ENCODE measurements at places on chromosomes 4 and X.

DNA sequence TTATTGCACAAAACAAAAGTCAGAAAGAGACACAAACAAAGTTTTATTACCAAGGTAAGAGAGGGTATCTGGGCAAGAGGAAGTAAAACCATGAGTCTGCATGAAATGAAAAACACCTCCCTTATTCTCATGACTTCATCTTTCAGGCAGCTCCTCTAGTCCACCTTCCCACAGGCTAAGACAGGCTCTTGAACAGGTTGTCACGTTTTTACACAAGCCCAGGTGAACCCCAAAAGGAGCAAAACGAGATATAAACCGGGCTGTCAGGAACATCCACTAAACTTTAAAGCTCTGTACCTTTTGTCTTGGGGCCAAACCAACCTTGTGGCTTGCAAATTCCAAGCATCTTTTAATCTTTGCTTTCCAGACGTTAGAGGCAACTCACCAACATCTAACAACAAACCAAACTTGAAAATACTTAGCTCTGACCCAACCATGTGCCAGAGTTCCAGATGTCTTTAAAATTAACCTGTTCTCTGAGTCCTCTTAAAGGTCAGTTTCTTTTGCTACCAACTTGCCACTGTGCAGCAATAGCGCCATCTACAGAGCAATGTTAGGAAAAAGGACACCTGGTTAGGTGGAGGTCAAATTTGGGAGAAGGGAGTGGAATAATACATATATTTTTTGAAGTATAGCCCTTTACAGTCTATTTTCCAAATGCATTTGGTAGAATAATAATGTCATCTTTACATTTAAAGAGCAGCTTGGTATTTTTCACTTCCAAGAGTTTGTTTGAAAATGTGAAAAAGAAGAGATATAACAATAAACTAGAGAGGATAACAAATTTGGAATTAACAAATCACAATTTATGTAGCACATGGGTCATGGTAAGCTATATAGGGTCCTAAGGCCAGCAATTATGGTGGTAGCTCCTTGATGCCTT, 73.1 kb downstream of the QRFPR start:
- DNase-seq = no peak

DNA sequence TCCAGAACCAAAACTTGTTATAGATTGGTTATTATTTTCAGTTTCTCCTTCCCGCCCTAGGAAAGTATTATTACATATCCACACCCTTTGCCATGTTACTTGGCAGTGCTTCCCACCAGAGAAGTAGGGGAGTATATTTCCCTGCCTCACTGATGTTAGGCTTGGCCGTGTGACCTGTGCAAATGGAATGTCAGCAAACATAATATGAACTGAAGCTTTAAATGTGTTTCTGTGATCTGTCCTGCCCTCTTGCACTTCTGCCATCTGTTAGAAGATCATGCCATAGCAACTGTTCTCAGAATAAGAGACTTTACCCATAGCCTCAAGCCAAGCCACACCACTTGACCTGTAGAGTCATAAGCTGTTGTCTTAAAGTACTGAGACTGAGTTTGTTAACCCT, 36.7 kb upstream of the NEUROG2 start:
- no peak for DNase-seq

DNA sequence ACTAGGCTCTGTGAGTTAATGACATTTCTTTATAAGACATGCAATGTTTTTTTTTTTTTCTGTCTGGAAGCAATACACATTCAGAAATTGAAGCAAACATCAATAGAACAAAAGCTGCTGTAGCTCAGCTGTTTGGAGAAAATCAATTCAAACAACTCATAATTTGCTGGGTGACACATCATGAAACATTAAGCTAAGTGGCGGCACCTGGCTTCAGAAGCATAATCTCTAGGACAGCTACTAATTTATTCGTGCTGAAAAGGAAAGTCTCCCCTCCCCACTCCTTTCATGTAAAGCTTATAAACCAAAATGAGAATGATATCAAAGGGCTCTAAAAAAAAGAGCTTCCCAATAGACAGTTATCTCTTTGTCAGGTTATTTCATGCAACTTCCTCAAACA, 73.9 kb downstream of the LUZP4 start:
- DNase-seq = no peak

DNA sequence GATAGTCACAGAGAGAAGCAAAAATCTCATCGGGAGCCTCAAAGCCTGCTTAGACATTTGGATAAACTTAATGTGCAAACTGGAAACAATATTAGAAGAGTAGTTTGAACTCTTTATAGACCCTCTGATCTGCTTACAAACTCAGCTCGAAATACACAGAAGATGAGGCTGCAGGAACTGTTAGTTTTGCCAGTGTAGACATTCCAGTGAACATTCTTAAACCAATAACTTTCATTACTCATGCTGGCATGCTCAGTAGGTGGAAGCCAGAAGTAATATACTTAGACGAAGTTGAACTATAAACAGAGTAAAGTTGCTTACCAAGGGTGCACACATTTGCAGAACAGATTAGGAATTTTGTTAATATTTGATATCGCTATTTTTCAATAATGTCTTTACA, 303.5 kb downstream of the ANKRD50 start:
- no peak for DNase-seq

DNA sequence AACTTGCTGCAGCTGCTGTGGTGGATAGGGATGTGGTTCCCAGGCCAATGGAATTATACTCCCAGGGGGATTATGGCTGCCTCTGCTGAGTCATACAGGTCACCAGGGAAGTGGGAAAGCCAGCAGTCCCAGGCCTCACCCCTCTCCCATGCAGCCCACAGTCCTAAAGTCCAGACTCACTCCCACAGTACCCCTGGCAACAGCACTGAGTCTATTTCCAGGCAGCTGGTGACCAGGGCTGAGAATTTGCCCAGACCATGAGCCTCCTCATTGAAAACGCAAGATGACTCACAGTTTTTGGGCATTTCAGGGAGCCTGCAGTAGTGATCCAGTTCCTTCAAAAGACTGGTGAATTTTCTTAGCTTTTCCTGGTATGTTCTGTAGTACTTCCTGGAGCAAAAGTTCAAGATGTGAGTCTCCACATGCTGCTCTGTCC, 137.6 kb downstream of the NPNT start:
- DNase-seq = no peak

GRCh38 chr4:24765376-24765988, 29.9 kb upstream of the SOD3 start:
- no peak for DNase-seq

- DNase-seq = no peak
These were observed 41.1 kb upstream of the FAM9C start for GRCh38 chrX:13085526-13085925.

DNA sequence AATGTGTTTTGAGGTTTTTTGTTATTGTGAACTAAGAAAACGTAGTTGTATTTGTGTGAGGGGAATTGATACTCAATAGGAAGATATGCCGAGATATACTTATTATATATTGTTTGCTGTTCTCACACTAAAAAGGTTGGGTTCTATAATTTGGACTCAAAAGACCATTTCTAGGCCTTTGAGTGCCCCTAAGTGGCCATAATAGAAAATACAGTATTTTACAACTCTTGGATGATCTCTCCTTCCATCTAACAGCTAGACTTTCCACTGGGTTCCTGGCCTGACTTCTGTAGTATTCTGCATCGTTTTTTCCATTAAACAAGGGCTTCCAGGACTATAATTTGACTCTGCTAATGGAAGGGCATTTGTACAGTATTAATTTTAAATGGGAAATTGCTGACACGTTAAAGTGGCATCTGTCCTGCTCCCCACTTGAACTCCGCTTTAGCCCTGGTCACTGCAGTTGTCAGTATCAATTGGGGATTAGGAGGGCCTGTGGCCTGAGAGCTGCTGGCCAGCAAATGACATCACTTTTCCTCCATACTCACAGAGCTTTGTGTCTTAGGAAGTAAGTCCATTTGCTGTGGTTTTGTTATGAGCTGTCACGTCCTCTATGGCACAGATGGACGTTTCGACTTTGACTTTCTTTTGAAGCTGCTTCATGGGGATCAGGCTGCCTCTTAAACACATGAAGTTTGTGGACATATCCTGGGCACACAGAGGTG, 176.9 kb downstream of the SLIT2 start:
- DNase-seq = no peak

DNA sequence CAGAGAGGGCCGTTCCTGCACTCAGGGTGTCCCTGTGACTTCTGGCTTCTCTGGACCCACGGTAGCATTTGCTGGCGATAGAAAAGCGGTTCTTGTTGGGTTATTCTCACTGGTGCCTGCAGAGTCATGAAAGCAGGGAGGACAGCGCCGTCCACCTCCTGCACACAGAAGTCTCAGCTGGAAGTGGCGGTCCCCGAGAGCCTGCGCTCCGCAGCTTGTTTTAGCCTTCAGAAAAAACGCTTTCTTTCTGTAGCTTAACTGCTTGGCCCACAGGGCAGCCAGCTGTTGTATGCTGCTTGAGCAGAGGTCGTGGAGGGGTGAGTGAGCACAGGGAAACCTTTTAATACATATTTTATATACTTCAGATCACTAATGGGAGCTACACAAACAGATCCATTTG, 400.7 kb upstream of the FAT1 start:
- no peak for DNase-seq

GRCh38 chr4:115781528-115782146, 668.2 kb upstream of the NDST4 start:
- no peak for DNase-seq

DNA sequence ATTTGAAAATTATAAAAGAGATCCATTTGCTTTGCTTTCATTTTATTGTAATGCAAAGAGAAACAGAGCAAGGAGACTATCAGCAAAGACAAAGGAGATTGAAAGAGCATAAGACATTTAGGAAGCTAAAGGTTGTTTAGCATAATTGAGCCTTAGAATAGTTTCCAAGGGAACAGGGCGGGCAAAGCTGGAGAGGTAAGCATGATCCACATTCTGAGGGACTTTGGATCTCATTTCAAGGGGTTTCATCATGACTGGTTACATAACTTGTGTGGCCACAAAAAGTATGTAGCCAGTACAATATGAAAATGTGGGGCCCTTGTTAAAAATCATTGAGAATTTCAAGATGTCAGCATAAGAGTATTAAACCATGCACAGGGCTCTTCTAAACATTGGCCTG, 406.5 kb downstream of the RPA4 start:
- no peak for DNase-seq

- DNase-seq = no peak
These were observed 234.6 kb downstream of the AFAP1 start for GRCh38 chr4:7705062-7705461.

- DNase-seq = no peak
These were observed 61.6 kb downstream of the HPGD start for GRCh38 chr4:174460684-174461083.

DNA sequence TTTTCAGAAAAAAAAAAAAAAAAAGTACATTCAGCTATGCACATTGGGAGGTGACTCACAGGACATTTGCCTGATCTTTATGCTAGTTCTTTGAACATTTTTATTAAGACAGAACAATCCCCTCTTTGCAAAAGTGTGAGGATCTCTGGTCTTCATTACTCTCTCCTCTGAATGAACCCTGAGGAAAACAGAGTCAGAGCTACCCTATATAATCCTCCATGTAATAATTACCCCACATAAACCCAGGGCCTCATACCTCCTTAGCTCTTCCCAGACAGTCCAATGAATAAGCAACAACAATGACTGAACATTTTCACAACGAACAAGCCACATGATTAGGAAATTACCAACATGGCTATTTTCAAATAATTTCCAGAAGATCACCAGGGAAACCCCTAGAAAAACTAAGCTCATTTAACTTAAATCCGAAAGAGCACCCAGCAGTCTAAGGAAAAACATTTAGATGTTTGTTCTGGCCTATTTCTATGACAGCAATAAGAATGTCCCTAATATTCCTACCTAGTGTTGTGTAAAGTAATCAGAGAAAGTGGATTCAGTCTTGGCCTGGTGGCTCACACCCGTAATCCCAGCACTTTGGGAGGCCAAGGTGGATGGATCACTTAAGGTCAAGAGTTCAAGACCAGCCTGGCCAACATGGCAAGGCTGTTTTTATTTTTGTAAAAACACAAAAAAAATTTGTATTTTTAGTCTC, 37.8 kb downstream of the TBC1D9 start:
- no peak for DNase-seq

- DNase-seq = no peak
These were observed 250.9 kb upstream of the MAOA start for GRCh38 chrX:43405191-43405590.

- no peak for DNase-seq
These were observed 235.4 kb downstream of the SPRY1 start for GRCh38 chr4:123631786-123632692.

DNA sequence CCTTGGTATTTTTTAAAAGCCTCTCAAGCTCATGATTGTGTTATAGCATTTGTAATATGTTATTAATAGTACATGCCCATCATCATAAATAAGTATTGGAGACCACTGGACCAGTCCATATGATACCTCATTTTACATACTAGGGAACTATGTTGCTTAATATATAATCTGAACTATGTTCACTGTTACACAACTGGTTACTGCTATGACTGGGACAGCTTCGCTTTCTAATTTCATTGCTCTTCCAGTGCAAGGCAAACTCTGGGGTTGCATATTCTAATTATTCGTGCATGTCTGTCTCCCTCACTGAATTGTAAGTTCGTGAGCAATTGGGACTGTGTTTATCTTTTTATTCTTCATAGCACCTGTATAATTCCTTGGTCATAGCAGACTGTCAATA, 330.5 kb downstream of the RAPGEF2 start:
- DNase-seq = no peak

DNA sequence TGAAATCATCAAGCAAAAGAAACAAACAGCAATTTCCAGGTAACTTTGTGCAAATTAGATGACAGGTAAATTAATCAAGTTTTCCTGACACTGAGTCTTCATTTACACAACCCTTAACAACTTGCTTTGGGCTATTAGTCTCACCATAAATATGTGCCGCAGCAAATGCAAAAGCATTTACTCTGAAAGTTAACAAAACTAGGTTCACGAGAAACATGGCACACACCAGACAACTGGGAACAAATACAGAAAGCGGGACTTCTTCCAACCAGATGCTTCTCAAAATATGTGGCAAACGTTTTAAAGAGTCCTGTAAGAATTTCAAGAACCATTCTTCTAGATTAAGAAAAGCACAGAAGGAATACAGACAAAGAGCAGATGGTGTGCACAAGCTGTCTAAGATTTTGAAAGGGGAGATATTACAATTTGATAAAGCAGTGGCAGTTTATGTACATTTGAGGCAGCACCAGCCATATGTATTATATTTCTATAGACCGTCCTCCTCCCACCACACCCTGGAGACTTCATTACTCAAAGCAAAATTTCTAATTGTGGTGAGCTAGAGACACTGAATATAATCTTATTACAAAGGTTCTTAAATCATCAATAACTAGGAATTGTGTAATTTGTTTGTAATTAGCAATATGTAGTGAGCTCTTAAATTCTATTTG, 192.5 kb upstream of the ADAMTS3 start:
- DNase-seq = no peak

DNA sequence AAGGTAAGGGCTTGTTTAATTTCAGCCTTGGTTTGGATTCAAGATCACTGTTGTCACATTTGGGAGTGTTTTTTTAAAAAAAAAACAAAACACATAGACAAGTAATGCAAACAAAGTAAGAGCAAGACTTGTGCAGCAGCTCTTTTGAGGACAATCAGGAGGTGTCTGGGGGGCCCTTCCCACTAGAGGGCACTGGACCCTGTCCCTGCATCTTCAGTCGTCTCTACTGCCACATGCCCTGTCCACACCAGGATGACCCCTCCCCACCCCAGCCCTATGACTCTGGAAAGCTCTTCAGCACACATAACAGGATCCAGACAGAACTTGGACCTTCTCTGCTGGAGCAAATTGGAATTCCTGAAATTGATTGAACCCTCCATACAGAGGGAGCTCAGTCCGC, 71.0 kb downstream of the USP46 start:
- no peak for DNase-seq

- DNase-seq = no peak
These were observed 30.5 kb upstream of the BLTP1 start for GRCh38 chr4:122121593-122121992.
